ELF-1 (cell line): ENCODE measurements at places on chromosomes 12 and 14.

- no peak for DNase-seq
Observed at GRCh38 chr12:66035288-66035966, 95.1 kb downstream of the LLPH start.

DNA sequence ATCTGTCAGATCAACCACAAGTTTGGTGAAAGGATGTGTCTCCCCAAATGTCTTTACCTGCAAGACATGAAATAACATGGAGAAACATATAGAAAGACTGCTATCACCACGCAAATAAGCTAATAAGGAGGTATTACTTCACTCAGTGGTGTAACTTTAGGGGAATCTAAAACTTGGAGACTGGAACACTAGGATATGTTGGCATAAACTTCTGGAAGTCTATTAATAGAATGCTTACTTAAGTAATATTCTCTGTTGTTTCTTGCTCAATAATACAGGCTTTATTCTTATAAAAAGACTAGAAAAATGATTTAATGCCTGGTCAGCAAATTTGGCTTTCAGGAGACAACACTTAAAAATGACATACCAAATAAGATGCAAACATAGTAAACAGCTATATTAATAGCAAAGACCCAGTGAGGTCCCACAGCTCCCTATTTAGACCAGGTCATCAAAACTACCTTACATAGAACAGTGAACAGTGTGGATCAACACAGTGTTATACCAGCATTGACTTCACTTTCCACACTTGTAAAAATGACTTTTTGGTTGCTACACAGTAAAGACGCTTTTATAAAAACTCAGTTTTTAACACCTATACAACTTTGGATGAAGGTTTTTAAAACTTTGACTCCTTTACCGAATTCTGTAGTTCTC, 18.9 kb upstream of the HAL start:
- DNase-seq, result no peak

- DNase-seq, result no peak
Observed at GRCh38 chr12:58143498-58143995, 202.2 kb downstream of the ATP23 start.

GRCh38 chr14:91146661-91147060, 32.8 kb downstream of the DGLUCY start:
- DNase-seq, result no peak
